Eye (tissue), 1 donor: ENCODE measurements at places on chromosomes 12 and 14.

- no peak for DNase-seq
Measured at GRCh38 chr12:93944201-93944600, 204.2 kb upstream of the PLXNC1 start.

- DNase-seq, result no peak
Measured at GRCh38 chr12:32334371-32334777, 65.0 kb upstream of the FGD4 start.

DNA sequence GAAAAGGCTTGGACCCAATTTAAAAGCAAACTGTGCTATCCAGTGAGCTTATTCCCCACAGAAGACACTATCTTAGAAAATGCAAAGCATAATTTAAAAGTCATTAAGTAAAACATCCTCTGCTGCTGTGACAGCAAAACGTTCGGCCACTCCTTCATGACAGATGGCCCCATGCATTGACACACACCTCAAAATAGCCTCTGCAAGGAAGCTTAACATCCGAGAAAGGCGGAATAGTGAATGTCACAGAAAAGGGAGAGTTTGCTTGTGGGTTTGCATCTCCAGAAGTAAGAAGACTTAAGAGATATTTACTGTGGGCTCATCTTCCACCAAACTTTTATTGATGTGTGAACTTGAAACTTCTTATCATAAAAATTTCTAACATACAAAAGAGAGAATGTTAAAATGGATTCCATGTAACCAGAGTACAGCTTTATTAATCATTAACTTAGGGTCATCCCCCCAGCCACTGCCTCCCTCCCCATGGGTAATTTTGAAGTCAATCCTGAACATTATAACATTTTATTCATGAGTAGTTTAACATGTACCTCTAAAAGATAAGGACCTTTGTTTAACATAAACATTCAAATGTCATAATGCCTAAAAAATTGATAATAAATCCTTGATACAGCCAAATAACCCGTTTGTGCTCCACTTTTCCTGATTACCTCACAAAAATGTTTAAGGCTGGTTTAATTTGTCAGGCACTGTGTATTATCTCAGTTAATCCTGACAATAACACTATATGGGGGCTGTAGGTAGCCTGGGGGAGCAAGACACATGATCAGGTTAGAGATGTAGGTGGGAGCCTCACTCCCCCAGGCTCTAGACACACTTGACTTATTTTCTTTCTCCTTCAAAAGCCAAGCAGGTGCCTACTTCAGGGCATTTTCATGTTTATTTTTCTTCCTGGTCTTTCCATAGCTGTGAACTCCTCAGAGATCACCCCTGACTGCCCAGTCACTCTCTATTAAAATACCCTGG lies 119.7 kb upstream of the TMCC3 start:
- no peak for DNase-seq

GRCh38 chr12:57010627-57011247 lies 4.4 kb upstream of the ZBTB39 start:
- no peak for DNase-seq

- peak; percentile 8 for DNase-seq
Measured at GRCh38 chr12:45010059-45010458, 40.8 kb downstream of the DBX2 start.

DNA sequence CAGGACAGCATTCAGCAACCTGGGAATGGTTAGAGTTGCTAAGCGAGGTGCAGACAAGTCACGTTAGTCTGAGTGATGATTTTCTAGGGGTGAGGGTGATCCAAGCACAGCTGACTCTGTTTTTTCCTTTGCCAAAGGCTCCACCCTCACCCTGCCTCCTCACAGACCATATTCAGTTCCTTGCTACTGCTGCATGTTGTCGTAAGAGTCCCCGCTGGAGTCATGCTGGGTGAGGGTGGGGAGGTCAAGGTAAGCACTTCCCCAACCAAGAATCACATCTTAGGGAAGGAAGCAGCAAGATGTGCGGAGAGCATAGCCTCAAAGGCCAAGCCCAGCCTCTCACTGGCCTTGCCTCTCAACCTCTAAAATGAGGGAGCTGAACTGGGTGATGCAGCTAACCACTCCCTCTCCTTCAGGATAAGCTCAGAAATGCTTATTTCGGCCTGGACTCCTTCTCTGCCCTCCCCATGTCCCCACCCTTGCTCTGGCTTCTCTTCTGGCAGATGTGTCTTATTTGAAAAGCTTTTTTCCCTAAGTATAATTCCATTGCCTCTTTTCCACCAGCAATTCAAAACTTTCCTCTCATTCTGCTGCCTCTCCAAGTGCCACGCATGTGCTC lies 66.9 kb upstream of the ACTN1 start:
- DNase-seq, result peak; percentile 23
